T1000 (cell line): ENCODE measurements at places on chromosomes 5 and 9.

DNA sequence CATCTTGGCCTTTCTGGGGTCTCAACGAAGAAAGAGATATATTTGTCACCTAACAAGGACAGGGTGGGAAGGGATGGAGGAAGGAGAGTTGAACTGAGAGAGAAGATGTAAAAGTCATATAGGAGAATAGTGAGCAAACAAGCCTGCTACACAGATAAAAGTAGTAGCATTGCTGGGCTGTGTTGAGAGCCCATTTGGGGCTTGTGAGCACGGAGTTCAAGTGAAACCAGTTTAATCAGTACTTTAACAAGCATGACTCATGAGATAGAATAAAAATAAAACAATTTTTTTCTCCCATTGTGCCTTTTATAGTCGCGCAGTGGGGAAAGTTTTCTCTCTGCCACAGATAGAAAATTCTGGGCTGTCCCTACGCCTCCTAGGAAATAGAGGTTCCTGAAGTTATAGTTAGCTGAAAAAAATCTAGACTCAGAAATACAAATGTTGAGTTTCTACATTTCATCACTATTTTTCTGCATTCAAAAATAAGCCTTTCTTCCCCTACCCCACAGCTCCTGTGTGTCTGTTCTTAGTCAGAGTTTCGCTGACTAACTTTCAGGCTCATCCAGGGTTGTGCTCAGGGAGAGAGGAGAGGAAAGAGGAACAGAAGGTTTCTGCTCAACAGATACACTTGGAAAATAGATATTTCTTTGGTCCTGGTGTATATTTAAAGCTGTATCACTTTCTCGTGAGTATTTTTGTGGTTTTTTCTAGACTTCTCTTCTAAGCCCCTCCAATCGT lies 395.8 kb upstream of the ADAMTSL1 start:
- DNase-seq = no peak

DNA sequence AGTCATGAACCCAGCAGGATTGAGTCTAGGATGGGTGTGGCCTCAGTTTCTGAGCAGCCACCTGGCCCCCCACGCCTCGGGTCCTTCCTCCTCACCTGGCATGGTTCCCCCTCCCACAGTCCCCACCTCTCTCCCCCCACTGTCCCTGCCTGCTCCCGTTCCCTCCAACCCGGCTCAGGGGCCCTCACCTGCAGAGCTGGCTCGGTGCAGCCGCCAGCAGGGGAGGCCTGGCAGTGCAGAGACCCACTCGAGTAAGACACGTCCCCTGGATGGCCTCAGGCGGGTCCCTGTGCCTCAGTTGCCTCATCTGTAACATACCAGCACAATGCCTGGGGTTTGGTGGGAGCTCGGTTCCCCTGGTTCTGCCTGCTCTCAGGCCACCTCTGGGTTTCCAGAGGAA lies 66.2 kb downstream of the NEK6 start:
- no peak for DNase-seq

DNA sequence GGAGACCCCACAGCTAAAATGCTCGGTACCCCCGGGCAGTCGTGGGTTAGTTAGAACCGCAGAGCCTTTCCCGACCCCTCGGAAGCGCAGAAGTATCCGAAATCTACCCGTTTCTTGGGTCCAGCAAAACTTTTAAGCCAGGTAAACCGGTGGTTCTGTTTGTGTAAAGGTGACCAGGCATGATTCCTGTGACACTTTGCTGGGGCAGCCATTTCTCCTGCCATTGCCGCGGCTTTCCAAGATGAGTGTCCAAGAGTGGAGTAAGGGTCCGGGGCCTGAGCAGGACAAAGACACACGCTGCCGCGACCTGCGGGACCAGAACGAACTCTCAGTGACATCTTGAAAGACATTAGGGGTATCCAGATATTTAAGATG lies 655 bp downstream of the MARVELD2 start:
- DNase-seq = no peak

GRCh38 chr9:94913550-94913949 lies 187.1 kb downstream of the AOPEP start:
- no peak for DNase-seq

- no peak for DNase-seq
Measured at GRCh38 chr9:127207734-127208410, 56.7 kb upstream of the GARNL3 start.

DNA sequence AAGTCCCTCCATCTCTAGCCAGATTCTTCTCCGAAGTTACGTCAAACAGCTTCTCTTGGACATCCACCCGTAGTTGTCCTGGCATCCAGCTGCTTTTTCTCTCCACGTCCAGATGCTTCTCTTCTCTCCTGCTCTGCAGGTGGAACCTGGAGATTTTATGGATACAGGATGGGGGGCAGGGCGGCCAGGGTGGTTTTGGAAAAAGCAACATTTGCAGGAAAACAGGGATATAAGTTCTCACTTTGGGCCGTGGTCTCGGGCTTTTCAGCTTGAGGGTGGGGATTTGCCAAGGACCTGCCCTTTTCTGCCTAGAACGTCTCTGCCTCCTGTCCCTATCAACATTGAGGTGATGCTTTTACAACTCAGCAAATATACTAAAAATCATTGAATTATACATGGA lies 1941.6 kb upstream of the C9orf72 start:
- DNase-seq = no peak

GRCh38 chr9:129570450-129571297 lies 50.2 kb downstream of the C9orf50 start:
- peak; percentile 86 for DNase-seq

GRCh38 chr9:82560457-82560904 lies 502.5 kb downstream of the RASEF start:
- no peak for DNase-seq

DNA sequence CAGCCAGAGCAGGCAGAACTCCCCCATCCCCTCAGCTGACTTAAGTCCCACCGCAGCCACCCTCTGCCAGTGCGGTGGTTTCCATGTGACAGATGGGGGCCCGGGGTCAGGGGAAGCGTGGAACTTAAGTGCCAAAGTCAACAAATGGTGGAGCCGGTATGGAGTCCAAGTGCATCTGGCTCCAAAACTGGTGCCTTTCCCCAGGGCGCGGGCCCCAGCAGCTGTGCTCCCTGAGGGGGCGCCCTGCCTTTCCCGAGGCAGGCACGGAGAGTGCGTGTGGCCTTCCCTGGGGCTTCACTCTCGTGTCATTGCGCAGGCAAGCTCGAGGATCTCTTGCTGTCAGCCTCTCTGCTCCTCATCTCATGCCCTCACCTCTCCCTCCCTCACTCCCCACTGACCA lies 33.8 kb downstream of the SLC46A2 start:
- DNase-seq = no peak

- DNase-seq = no peak
Measured at GRCh38 chr9:35771943-35772342, 17.9 kb upstream of the MSMP start.

GRCh38 chr5:173429489-173430150 lies 101.4 kb upstream of the STC2 start:
- no peak for DNase-seq
